ENCODE measurements at places on chromosomes 6 and 20.

GRCh38 chr20:4051413-4052138 lies 36.2 kb upstream of the RNF24 start:
- no peak for DNase-seq

DNA sequence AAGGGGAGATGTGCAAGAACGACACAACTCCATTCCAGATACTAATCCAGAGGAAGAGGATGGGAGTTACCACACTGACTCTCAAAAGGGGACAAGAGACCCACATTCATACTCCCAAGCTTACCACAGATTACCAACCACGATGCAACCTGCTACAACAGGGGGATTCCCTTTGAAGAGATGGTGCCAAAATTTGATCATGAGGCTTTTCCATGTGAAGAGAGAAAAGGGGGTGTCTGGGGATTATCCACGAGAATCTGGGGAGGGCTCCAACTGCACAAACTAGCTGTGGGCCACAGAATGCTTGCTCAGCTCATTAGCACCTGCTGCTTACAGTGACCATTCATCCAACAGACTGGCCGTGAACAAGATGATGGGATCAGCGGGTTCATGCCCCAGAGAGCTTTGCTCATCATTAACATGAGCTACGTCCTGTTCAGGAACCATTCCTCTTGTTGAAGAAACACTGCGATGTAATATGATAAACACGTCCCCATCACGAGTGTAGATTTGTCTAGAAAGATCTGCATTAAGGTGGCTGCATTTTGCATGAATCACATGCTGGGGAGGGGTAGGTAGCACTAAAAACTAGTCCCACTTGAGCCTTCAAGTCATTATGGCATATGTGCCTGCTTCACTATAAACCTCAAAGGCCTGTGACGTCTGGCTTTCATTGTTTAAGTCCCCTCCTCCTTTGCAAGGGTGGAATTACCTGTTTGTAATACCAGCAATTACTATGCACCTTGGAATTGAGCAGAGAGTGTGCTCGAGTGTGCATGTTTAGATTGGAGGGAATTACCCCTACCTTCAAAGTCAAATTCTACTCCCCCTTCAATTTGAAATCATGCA lies 4.0 kb downstream of the PLAGL2 start:
- DNase-seq, result no peak

GRCh38 chr6:130708338-130708737 lies 118.9 kb upstream of the SMLR1 start:
- no peak for DNase-seq

GRCh38 chr6:142846459-142846831 lies 98.5 kb downstream of the HIVEP2 start:
- no peak for DNase-seq

DNA sequence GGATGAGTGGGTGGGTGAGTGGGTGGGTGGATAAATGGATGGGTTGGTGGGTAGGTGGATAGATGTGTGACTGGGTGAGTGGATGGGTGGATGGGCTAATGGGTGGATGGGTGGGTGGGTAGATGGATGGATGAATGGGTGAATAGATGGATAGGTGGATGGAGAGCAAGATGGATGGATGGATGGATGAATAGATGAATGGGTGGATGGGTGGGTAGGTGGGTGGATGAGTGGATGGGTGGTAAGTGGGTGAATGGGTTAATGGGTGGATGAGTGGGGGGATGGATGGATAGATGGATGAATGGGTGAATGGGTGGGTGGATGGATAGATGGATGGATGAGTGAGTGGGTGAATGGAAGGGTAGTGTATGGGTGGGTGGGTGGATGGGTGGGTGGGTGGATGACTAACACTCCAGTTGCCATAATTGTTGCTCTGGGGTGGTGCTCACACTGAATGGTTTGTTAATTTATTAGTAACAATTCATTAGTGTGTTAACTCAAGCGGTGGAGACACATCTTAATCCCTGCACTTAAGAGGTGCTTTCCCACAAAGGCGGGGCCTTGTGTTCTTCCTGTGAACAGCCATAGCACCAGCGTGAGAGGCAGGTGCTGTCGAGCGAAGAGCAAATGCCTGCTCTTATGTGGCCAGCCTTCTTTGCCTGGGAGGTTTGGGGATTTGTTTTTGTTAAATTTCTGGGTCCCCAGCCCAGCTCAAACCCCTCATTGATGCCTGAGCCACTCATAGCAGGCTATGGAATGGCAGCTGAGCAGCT lies 4.9 kb upstream of the APCDD1L start:
- no peak for DNase-seq

DNA sequence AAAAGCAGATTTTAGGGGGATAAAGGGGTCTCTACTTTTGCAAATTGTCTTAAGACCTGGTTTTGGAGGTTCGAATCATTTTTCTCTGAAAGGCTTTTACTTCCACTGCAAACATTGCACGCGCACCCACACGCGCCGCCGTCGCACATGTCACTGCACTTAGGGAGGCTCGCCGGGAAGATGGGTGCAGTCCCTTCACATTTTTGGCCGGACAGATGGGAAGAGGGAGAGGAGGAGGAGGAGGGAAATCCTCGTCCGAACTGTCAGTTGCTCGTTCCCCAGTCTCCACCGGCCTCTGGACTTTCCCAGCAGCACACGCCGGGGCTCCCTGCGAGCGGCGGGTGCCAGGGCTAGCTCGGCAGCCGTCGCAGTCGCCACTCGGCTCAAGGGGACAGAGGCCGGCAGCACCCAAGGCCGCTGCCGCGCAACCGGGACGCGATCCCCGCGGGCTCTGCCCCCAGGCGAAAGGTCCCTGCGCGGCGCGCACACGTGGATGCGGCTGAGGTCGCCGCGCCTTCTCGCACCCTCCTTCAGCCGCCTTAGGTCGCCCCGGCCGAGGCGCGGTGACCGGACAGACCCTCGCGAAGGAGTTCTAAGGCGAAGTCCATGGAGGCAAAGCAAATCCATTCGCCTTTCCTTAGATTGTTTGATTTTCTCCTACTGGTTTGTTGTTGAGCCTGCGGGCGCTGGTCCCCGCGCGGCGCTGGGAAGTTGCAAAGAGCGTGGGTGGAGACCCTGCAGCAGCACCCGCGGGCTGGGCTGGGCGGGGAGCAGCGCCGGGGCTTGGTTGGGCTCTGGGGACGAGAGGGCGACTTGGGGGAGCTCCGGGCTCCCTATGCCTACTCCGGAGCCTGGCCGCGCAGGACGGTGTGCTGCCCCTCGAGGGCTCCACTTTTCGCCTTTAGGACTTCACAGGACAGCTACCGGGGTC lies 1.2 kb downstream of the MYB start:
- DNase-seq, result no peak

- no peak for DNase-seq
These were observed 116.3 kb downstream of the KHDC1L start for GRCh38 chr6:73108949-73109348.

GRCh38 chr6:38024908-38025307 lies 205.4 kb downstream of the ZFAND3 start:
- no peak for DNase-seq

DNA sequence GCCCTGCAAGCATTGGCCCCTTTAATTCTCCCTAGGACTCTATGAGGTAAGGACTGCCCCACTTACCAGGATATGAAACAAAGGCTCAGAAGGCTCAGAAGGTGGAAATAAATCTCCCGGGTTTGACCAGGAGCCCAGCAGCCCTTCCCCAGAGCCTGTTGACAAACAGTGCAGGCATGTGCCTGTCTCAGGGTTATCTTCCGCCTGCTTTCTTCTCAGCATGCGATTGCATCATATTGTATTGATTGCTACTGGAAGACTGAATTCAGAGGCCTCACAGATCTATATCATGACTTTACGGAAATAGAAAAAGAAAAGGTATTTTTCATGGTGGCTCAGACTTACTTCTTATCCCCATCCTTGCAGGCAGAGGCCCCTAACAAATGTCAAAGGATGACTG lies 92.7 kb downstream of the PHACTR3 start:
- no peak for DNase-seq

DNA sequence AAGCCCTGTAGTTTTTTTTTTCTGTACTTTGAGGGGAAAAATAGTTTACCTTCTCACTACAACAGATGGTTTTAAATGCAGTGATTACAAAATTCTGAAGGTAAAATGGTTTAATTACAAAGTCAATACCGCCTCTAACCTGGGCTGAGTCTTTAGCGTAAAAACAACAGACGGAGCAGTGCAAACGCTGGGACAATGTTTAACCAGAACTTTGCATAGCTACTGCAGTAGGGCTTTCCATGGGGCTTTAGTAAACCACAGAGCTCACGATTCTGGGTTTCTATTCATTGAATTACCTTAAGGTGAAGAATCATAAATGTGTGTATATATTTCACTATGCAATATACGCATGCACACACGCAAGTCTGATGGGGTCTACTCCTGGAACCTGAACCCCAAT lies 77.9 kb downstream of the RFX6 start:
- DNase-seq, result no peak

- DNase-seq, result no peak
These were observed 100.9 kb downstream of the HFE start for GRCh38 chr6:26187981-26188635.

GRCh38 chr6:43269273-43270007 lies 26.2 kb downstream of the TTBK1 start:
- DNase-seq, result no peak

DNA sequence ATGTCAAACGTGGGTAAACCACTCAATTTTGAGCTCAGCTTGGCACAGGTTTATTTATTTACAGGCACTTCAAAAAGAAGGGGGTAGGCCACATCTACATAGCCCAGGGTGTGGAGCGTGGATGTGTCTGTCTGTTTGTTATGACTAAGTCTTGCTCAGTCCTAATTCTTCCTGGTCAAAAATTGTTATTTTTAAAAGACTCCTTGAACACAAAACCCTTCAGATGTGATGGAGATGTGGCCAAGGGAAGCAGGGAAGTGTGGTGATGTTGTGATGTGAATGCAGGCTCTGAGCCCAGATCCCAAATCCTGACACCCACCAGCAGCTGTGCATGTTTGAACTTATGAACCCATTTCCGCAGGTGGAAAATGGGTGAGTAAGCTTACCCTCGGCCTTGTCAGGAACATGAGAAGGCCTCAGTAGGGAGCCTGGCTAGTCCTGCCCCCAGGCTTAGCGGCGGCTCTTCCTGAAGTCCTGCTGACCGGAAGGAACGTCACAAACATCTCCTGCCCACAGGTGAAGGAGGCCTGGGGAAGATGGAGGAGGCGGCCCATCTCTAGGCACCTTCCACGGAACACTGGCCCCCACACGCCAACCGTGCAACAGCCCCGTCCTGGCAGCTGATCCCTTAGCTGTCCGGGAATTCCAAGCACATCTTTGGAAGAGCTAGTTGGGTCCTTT lies 119.7 kb downstream of the MYLK4 start:
- no peak for DNase-seq

GRCh38 chr20:25039697-25040437 lies 18.1 kb downstream of the ACSS1 start:
- DNase-seq, result no peak

- DNase-seq, result no peak
These were observed 16.9 kb downstream of the SYTL3 start for GRCh38 chr6:158666628-158667359.

GRCh38 chr20:7459083-7459482 lies 481.2 kb downstream of the HAO1 start:
- DNase-seq, result no peak

DNA sequence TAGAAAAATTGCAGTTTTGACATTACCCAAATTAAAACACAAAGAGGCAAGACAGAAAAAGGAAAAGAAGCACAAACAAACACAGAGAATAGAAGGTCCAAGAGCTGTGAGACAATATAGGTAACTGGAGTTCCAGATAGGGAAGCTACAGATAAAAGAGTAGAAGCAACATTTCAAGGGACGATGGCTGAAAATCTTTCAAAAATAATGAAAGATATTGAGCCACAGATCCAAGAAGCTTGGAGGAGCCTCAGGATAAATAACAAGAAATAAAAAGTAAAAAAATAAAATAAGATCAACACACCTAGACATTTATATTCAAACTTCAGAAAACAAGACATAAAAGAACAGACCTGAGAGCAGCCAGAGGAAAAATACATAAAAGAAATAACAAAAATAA lies 164.9 kb downstream of the FNDC1 start:
- DNase-seq, result no peak

- DNase-seq, result no peak
These were observed 411.5 kb downstream of the TENT5A start for GRCh38 chr6:81340946-81341345.

- DNase-seq, result no peak
These were observed 167.9 kb downstream of the TFAP2C start for GRCh38 chr20:56797023-56797422.

GRCh38 chr6:53604623-53605190 lies 59.8 kb upstream of the GCLC start:
- DNase-seq, result no peak

DNA sequence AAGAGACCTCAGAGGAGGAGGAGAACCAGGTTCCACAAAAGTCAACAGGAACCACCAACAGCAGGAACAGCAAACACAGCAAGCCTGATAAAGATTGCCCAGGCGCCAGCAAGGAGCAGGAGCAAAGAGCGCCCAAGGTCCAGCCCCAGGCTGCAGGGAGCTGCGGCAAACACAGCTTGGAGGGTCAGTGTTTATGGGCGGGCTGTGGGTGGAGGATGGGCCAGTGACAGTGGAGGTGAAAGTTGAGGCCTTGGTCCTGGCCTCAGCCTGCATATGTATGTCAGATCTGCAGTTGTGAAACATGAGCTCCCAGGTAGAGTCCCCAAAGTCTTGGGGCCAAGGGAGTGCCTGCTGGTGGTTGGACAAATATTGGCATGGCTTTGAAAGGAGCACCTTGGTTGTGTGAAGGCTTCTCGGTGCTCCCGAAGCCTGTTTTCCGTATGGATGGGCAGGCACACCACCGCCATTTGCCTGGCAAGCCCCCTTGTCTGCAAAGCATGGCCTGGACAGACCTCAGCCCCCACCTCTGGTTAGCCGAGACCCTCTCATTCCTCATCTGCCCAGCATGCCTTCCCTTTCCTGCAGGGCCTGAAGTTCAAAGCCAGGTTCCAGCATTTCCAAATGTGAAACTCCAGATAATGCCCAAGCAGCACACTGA lies 2.0 kb upstream of the CAPN11 start:
- DNase-seq, result no peak

DNA sequence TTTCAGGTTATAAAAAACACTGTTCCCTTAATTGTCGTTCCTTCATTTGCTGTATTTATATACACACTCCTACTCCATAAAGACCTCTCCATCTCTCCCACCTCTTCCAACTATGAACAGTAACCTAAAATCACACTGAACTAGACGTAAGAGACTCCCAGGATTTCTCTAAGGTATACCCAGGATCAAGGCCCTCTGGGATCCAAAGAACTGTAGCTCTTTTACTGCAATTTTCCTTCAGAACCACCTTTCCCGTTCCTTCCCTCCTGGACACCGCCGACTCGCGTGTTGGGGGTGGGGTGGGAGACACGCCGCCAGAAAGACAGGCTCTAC lies 680 bp downstream of the LATS1 start:
- DNase-seq, result no peak

- peak; percentile 90 for DNase-seq
These were observed 143.4 kb upstream of the PHACTR1 start for GRCh38 chr6:12572896-12573827.
